ENCODE measurements at places on chromosomes 7 and 10.

- DNase-seq, result no peak
Measured at GRCh38 chr10:127228195-127228787, 31.9 kb upstream of the INSYN2A start.

GRCh38 chr10:90199513-90199912 lies 498.1 kb downstream of the KIF20B start:
- DNase-seq, result no peak

DNA sequence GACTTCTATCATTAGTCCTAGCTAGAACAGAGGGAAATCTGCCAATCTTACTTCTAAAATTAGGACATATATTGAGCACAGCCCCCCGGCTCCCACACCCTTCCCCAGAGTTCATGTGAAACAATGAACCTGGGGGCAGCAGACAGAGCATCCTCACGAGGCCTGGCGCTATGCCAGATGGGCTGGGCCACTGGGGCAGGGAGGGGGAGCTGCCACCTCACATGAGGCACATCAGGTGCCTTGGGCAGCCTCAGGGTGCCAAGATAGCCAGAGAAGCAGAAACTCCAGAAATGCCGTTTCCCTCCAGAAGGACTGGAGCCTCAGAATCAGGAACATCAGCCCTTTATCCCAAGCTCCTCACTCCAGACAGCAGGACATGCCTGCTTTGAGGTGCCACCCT lies 92.8 kb upstream of the LANCL2 start:
- DNase-seq, result no peak

GRCh38 chr7:37315772-37316715 lies 132.6 kb downstream of the ELMO1 start:
- DNase-seq, result no peak

GRCh38 chr7:30382607-30383006 lies 96.0 kb downstream of the NOD1 start:
- no peak for DNase-seq

- no peak for DNase-seq
Measured at GRCh38 chr10:104750291-104750690, 109.2 kb downstream of the SORCS3 start.

GRCh38 chr7:101201695-101202602 lies 1.1 kb upstream of the MOGAT3 start:
- no peak for DNase-seq

DNA sequence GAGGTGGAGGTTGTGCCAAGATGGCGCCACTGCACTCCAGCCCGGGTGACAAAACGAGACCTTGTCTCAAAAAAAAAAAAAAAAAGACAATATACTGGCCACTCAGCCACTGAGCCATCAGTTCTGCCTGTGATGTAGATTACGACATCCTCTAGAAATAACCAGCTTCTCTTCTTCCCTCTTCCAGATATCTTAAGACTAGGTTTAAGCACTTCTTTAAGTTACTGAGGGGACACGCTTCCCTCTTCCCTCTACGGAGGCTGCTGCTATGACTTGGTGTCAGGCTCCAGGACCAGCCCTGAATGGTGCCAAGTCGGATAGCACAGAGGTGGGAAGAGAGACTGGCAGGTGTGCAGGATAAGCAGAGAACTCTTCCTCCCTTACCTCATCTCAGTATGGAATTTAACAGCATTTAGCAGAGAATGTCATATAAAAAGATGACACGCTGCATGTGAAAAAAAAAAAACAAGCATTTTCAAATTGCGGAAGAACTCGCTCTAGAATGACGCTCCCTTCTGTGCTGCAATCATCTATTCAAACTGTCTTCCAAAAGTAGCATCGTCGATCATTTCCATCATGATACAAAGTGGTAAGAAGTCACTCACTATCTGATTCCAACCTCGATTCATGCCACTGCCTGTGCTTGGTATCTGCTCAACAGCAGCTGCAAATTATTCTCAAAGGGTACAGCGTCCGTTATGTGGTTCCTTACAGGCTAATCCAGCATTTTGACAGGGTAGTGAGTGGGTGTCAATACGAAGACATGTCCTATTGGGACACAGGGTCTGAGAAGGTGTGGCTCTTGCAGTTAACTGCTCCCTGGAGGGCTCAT lies 13.8 kb downstream of the DAGLB start:
- DNase-seq, result no peak

GRCh38 chr7:46852795-46853194 lies 729.1 kb downstream of the TNS3 start:
- DNase-seq, result no peak

DNA sequence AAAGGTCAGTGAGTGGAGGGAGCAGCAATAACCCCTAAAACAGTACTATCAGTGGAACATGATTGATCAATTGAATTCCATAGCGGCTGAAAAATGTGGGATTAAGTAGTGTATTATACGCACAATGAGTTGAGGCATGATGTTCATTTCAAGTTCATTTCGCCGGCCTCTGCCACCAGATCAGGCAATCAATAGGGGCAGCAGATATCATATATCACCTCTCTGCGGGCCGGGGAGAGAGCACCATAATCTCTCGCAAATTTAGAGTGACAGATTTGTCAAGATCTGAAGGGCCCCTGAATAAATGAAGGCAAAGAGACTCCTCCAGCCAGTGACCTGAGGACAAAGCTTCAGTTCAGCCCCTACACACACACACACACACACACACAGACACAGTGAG lies 58.5 kb downstream of the PAX2 start:
- no peak for DNase-seq

DNA sequence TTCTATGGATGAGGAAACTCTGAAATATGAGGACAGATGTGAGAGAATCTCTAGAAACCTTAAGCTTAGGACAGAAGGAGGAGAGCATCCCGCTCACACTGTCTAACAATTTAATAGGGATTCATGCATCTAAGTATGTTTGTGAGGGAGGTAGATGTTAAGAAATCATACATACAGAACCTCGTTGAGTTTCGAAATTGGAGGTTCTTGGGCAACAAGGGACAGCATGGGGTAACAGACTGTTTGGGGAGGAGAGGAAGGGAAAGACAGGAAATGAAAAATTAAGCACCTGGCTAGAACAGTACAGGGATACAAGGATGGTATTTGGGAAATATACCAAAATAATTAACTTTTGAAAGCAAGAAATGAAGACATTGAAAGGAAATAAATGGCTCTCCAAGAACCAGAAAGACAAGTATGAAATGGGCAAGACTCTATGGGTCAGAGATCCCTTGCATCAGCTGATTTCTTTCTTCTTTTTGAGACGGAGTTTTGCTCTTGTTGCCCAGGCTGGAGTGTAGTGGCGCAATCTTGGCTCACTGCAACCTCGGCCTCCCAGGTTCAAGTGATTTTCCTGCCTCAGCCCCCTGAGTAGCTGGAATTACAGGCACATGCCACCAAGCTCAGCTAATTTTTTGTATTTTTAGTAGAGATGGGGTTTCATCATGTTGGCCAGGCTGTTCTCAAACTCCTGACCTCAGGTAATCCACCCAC lies 207.9 kb downstream of the CTNNA3 start:
- DNase-seq, result no peak

GRCh38 chr10:3926258-3926657 lies 141.2 kb upstream of the KLF6 start:
- DNase-seq, result no peak

DNA sequence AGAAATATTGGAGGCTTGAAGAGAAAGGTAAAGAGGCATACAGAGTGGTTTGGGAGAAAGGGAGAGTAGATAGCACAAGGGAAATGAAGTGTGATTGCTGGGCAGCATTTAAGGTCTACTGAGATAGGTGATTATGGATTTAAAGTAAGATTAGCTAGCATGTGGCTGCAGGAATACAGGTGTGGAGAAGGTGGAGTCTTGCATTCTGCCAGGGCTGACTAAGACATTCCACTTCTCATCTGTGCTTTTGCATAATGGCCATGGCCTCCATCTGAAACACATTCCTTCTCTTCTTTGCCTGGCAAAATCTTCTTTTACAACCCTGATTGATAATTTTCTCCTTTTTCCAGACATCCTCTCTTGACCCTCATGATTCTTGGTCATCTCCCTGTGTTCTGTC lies 31.6 kb upstream of the PCGF5 start:
- DNase-seq, result no peak

DNA sequence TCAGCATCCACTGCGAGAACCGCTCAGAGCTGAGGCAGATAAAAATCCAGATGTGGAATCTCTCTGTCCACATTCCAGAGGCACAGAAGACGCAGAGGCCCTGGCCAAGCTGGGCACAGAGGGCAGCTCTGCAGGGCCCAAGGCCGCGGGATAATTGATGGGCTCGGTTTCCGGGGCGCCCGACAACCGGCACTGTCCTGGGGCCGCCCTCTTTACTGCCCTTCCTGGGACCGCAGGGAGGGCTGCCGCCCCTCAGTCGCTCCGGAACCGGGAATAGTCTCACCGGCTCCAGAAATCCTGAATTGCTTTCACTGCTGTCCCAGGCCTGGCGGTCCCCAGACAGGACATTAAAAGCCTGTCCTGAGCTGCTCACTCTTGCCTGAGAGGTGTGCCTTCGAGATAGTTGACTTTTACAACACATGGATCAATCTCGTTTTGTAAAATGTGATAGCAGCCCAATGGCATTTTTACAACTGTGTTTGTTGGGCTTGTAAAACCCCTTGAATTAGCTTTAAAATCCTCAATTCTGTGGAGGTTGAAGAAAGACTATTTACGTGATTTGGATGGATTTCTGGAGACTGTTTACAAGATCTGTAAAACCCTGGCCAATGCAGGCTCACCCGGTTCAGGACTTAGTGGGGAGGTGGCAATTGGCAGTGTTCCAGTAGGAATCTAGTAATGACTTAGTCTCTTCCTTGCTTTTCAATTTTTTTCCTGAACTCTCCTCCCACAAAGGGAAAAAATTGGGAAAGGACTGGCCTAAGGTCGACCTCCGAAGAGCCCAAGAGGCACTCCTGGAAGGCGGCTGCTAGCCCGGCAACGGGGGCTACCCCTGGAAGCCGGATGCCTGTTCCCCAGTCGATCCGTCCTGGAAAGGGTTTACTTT lies 1.4 kb upstream of the HOXA6 start:
- no peak for DNase-seq

- DNase-seq, result no peak
Measured at GRCh38 chr10:69505636-69506318, 54.5 kb downstream of the TSPAN15 start.

DNA sequence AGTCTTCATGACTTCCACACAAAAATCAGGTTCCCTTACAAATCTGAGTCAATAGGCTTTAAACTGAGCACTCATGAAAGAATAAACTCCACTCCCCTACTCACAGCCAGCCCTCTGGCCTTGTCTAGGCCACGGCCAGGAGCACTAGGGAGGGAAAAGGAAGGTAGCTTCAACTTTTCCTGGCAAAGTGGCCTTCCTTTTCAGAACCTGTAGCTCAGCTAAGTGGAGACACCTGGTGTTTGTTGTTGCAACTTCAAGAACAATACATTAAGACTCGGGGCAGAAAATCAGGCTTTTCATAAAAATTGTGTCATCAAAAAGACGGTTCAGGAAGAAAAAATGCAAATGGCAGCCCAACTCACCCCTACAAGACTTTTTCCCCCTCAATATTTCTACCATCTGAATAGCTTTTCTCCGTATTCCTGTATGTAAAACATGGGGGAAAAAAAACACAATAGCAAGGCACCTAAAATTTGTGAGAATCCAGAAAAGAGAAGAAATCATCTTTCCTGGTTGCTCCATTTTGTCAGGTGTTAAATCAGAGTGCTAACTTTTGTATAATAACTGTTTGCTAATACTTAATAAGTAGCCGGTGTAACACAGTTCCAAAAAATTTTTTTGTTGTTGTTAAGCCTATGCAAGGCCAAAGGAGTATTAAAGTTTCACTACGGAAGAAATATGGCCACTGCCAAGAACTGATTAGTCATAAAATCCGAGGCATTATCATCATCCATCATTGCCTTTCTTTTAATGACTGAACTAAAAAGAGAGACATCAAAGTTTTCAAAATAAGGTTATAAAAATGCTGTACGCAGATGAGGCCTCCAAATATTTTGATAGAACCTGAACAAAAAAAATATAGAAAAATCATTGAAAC lies 66.2 kb upstream of the ARID5B start:
- no peak for DNase-seq

- DNase-seq, result no peak
Measured at GRCh38 chr10:127853868-127854768, 38.6 kb downstream of the CLRN3 start.

GRCh38 chr7:13801669-13802068 lies 187.8 kb downstream of the ETV1 start:
- no peak for DNase-seq

DNA sequence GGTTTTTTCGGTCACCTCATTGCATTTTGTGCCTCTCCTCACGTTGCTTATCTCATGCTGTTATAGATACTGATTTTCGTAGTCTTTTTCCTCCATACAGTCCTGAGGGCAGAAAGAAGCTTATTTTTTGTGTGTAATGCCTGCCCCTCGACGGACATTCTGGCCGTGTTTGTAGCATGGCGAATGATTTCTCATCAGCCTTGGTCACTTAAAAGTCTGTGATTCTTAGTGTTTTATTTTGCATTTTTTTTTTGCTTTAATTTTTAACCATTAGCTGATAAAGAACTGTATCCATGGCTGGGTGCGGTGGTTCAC lies 469 bp upstream of the NOC3L start:
- no peak for DNase-seq

Data from stimulated activated CD8-positive, alpha-beta memory T cell treated with anti-CD3 and anti-CD28 coated beads, Interleukin-7, amount 100 ng/mL, for 24 hours (primary cell).